Omental fat pad (tissue), 4 donors: ENCODE measurements at places on chromosomes 1 and 21.

DNA sequence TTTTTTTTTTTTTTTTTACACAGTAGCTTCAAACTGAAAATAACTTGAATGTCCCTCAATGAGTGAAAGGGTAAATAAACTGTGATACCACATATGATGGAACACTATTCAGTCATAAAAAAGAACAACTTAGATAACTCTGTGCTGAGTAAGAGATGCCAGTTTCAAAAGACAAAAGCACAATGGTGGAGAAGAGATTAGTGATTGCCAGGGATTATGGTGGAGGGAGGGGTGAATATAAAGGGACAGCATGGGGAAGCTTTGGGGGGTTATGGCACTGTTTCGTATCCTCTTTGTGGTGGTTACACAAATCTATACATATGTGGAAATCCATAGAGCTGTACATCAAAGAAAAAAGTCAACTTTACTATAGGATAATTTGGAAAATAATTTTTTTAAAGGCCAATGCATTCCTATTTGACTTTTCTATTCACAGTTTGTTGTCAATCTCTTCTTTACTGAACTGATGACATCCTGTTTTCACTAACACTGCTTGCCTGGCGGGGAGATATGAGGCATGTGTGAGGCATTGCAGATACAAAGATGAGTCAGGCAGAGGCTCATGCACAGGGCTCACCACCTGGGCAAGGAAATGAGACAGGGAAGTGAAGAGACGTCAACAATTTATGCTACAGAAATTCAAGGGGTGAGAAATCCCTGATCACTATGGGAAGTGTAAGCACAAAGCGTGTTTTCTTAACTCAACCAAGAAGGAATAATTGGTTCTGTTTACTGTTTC, 302.7 kb downstream of the DUSP10 start:
- DNase-seq = peak; percentile 37

- DNase-seq = no peak
Observed at GRCh38 chr1:206946261-206946660, at the start of gene PIGR. Gene PIGR, minus strand, starts transcription at chr1:206946466. Its CDS starts 5,935 bp downstream, at chr1:206940531.

- DNase-seq = peak; percentile 54
Observed at GRCh38 chr1:114756949-114757454, 782 bp downstream of the CSDE1 start.

GRCh38 chr1:23433122-23433521, 8.6 kb upstream of the TCEA3 start:
- DNase-seq = no peak

- DNase-seq = no peak
Observed at GRCh38 chr1:25689686-25690381, 73.2 kb downstream of the MAN1C1 start.

- no peak for DNase-seq
Observed at GRCh38 chr1:71908871-71909390, 373.4 kb downstream of the NEGR1 start.

GRCh38 chr1:905811-906599, 17.7 kb upstream of the SAMD11 start:
- no peak for DNase-seq

- DNase-seq = no peak
Observed at GRCh38 chr1:23751050-23751814, 8.0 kb downstream of the ELOA start.

- no peak for DNase-seq
Observed at GRCh38 chr1:90155721-90156487, 161.0 kb downstream of the ZNF326 start.

DNA sequence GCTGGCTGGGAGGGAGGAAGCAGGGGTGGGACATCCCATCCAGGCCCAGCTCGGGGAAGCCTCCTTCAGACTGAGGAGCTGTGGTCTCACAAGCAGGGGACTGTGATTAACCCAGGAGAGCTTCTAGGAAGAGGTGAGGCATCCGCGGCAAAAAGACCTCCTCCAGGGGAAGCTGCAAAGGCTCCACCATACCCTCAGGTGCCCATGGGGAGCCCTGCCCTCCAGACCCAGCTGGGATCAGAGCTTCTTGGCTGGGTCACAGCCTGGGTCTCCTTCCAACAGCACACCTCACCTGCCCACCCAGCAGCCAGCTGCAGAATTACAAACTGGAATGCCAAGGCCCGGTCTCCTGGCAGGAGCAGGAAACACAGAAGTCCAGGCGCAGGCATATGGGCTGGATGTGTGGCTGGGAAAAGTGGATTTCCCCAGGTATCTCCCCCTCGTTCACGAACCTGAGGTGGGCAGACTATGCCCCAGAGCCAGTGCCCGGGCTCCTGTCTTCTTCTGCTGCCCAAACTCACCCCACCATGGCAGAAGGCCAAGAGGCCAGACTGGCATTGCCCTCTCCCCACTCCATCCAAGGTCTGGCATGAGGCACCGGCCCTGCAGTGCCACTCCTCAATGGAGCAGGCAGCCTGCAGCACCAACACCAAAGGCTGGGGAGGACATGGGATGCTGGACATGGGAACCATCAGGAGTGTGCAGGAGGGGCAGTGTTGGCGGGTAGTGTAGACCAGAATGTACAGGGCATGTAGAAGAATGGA, 15.4 kb upstream of the ARF1 start:
- DNase-seq = no peak

DNA sequence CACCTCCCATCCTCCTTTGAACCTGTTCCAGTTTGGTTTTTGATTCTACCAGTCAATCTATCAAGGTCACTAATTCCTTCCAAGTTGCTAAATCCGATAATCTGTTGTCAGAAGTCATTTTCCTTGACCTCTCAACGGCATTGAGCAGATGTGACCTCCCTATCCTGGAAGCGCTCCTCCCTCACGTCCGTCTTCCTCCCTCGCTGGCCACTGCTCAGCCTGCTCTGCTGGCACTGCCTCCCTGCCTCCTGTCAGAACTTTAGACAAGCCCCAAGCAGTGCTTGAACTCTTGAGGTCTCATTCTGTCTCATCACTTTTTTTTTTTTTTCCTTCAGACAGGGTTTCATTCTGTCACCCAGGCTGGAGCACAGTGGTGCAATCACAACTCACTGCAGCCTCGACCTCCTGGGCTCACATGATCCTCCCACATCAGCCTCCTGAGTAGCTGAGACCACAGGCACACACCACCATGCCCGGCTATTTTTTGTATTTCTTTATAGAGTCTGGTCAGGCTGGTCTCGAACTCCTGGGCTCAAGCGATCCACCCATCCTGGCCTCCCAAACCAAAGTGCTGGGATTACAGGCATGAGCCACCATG, 4.4 kb upstream of the ACOT7 start:
- no peak for DNase-seq

DNA sequence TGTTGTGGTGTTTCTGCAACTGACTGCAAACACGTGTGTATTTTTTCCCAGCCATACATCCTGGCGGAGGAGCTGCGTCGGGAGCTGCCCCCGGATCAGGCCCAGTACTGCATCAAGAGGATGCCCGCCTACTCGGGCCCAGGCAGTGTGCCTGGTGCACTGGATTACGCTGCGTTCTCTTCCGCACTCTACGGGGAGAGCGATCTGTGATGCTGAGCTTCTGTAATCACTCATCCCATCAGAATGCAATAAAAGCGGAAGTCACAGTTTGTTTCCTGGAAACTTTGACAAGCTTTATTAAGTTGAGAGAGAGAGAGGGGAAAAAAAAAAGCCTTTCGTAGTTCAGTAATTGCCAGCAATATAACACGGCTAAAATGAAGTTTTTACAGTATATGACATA, 32.7 kb upstream of the MTR start:
- no peak for DNase-seq

GRCh38 chr1:109399326-109399957, 1.7 kb upstream of the SORT1 start:
- DNase-seq = no peak

- DNase-seq = no peak
Observed at GRCh38 chr1:14660801-14661200, 62.3 kb downstream of the KAZN start.

DNA sequence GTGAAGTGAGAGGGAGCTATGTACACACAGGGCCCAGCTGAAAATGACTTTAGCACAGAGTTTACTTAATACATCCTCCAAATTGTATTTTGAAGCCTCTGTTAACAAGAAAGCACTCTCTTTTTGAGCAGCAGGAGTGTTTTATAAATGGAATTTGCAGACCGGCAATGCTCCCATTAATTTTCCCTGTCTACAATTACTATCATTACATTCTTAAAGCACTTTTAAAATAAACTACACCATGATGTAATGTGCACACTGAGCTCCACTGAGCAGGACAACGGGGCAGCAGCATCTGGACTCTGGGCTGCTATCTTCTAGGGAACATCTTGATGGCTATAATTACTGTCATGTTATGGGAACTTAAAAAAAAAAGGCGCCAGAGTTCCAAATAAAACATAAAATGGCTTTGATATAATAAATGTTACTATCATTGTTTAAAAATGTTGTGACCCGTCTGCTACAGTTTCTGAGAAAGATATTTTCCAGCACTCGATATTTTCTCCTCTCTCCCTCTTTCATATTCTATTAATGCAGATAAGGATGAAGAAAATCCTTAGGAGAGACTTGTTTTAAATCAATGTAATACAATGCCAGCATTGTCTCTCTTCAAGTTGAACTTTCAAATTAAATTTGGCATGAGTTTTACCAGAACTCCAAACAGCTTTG, 150.9 kb downstream of the HLX start:
- DNase-seq = no peak

DNA sequence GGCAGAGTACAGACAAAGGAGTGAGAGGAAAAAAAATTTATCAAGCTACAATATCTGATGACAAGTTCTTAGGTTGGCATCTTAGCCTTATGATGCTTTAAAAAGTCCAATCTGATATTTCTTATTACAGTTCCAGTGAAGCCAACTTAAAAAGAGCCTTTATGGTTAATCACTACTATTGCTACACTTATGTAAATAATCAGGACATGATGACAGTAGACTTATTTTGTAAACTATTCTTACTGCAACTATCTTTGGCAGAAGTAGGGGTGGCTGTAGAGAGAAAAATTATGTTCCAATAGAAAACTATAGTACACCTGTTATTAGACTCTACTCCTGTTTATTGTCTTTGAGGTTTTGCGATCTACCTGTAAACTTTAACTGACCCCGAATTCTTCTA, 25.8 kb upstream of the NUF2 start:
- DNase-seq = no peak

DNA sequence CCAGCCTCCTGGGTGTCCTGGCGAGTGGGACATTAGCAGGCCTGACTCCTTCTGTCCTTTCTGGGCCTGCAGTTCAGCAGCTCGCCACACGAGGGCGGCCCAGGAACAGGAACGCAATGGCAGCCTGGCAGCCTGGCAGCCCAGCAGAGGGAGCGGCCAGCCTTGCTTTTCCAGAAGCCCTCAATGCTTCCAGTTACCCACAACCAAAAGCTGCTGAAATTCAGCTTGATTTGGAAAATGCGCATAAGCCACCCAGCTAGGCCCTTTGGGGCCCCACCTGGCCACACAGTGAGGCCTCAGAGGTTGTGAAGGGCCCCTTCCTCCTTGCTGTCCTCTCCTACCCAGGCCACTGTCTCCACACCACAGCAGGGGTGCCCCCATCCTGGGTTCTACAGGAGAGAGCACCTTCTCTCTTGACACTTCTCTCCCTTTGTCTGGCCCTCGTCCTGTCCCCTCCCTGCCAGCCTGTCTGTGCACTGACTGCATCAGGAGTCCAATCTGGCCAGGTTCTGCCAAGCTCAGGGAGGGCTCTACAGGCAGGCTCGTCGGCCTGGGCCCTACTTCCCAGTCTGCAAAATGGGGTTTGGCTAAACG, 103.4 kb upstream of the VAMP3 start:
- DNase-seq = peak; percentile 99

DNA sequence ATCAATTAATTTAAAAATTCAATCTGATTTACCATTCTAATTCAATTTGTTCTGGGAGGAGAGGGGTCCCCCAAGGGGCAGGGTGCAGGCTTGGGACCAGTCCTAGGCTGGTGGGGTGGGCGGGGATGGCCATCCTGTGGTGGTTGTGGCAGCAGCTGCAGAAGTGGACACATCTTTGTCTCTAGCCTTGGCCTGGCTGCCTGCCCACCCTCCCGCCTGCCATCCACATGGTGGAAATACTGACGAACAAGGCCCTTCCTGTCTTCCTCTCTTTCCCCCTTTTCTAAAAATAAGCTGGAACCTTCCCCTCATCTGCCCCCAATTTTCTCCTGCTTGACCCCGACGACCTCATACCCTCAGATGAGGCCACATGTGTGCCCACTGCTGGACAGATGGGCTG, 130.9 kb downstream of the FOXD2 start:
- no peak for DNase-seq

DNA sequence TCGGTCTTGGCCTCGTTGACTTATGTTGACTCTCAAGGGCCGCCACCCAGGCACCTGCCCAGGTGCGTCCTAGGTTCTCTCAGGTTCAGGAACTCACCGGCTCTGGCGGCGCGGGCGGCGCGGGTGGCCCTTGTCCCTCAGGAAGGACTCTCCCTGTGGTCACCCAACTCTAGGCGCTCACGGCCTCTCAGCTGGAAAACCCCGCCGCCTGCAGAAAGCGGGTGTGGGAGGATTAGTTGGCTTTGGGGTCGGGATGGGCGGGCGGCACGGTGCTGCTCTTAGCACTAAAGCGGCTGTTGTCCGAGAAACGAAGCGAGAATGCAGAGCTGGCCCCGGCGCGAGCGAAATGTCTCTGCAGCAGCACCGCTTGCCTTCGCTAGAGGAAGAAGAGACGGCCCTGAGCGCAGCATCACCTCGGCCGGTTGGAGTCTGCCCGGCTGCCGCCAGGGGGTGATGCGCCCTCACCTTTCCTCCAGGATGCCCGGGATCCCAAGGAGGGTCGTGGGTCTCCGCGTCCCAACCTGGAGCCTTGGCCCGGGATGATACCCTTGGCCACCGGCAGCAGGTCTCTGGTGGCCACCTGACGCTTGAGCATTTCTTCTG, 8.1 kb upstream of the TADA1 start:
- DNase-seq = no peak

DNA sequence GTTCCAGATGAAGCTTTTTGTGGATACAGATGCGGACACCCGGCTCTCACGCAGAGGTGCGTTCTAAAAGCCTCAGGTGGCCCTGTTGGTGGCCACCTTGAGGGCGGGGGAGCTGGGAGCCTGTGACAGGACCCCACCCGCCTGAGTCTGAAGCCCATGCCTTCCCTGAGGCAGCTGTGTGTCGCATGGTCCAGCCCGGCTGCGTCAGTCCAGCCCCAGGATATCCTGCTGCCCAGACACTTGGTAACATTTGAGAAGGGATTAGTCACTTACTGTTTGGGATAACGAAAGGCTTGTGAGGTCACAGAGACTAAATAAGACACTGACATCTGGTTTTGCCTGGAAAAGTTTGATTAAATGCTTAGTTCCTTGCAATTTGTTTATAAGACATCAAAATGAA, 68.9 kb downstream of the UCK2 start:
- no peak for DNase-seq
